ENCODE measurements at places on chromosomes 6 and 20.

GRCh38 chr6:167707686-167708500 is 118.8 kb upstream of the AFDN start:
- no peak for DNase-seq

DNA sequence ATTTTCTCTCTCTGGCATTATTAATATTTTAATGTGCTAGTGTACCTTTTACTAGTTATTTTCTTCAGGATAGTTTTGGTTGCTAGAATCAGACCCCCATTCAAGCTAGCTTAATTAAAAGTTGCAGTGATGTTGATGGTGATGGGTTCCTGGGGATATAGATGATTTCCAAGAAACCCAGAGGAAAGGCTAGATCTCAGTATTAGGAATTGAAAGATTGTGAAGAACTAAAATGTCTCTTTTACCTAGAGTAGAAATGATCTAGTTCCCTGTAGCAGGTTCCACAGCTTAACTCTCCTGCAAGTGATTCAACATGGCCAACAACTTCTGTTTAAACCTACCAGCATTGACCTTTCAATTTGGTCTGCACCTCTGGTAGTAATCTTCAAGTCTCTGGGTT is 78.6 kb downstream of the DOK5 start:
- DNase-seq, result no peak

DNA sequence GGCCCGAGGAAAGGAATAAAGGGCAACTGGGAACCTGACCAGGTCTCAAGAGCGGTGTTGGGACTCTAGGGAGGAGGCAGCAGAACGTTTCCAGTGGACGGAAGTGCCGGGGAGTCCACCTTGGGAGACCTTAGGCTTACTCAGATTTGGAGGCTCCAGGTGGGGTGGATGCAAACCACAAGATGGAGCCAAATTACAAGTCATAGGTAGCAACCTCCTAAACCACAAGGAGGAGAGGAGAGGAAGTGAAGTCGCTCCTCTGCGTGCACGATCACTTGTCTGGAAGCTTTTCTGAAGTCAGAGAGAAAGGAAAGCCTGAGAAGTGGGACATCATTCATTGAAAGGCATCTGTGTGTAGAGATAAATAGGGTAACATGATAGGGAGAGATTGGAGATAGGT is 9.3 kb downstream of the HLA-DOA start:
- no peak for DNase-seq

GRCh38 chr20:14569641-14570040 is 232.2 kb upstream of the FLRT3 start:
- no peak for DNase-seq

All from stimulated activated CD8-positive, alpha-beta memory T cell treated with anti-CD3 and anti-CD28 coated beads, Interleukin-7, amount 100 ng/mL, for 24 hours (primary cell).